ENCODE measurements at places on chromosomes 11 and 22.

DNA sequence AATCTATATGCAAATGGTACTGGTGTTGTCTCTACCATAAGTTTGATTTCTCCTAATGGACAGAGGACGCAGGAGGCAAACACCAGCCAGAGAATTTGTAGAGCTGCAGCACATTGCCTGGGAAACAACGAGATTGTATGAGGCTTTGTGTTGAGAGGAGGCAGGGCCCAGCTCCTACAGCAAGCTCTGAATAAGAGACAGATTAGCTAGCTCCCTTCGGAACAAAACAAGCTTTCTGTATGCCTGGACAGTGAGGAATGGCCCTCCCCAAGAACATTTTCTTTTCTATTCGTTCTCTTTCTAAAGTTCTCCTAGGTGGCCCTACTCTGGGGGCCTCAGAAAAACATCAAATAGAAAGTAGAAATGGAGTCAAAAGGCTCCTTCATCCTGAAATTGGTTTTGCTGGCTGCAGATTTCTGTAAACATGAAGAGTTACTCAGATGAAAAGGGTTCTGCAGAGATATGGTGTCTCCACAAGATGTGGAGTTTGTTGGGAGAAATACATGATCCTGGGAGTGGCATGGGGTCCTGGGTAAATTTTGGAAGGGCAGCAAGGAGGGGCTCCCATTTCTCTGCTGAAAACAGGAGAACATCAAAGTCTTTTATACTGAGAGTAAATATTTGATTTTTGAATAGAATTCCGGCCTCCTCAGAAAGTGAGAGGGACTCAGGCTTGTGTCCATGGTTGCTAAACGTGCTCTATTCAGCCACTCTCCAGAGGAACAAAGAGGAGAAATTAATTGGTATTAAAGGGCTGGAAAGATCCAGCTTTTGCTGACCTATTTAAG lies 6.8 kb upstream of the HEPACAM start:
- no peak for DNase-seq

DNA sequence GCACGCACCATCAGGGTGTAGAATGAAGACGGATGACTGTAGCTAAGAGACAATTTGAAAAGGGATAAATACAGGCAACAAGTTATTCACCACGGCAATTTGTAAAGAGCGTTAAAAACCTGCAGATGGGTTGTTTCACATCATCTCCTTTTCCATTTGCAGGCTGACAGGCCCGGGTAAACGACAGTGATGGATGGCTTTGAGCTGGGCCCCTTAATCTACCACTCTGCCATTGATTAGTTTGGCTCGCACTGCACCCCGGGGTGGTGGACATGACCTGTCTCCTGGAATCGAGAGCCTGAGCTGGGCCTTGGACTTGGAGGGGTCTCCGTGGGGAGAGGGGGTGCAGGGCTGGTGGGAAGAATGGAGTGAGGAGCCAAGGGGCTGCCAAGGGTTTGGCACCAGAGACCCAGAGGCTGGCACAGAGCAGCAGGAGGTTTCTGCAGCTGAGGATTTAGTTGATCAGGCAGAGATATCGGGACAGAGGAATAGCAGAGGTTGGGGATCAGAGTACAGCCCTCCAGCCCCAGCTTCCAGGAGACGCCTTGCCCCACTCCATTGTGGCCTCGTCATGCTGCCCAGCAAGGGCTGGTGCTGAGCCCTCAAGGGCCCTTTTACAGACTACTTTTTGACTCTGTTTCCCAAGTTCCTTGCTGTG lies 110.6 kb upstream of the NECTIN1 start:
- DNase-seq = no peak

- DNase-seq = peak; percentile 13
Observed at GRCh38 chr11:131504199-131504949, 134.0 kb downstream of the NTM start.

DNA sequence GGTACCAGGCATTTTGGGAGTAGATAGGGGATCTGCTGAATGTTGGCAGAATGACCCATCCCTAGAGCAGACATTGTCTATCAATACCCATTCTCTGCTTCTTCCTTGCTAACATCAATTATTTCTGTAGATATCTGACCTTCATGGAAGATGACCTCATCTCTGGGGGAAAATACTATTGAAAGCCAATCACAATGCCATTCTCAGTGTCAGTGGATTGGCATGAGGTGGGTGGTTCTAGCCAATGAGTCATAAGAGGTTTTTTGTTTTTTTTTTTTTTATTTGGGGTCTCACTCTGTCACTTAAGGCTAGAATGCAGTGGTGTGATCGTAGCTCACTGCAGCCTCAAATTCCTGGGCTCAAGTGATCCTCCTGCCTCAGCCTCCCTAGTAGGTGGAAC lies 42.5 kb downstream of the SNX19 start:
- DNase-seq = peak; percentile 24

DNA sequence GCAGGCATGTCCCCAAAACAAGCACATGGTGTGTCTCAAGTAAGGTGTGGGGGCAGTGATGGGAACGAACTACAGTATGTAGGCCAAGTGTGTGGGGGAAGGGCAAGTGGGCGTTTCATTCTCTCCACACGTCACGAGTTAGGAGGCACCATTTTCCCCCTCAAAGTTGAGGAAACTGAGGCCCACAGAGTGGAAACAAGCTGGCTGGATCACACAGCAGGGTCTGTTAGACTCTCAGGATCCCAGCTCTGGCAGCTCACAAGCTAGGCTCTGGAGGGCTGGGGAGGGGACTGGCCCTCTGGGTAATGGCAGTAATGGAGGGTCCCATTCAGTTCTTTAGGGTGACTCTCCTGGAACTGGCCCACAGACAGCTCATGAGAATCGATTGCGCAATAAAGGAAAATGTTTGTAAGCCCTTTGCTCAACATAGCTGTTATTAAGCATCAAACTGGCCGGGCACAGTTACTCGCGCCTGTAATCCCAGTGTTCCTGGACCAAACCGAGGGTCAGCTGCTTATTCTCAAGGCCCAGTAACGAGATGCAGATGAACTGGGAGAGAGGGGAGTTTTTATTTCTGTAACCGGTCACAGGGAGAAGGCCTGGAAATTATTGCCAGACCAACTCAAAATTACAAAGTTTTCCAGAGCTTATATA lies 24.1 kb upstream of the TUB start:
- no peak for DNase-seq

DNA sequence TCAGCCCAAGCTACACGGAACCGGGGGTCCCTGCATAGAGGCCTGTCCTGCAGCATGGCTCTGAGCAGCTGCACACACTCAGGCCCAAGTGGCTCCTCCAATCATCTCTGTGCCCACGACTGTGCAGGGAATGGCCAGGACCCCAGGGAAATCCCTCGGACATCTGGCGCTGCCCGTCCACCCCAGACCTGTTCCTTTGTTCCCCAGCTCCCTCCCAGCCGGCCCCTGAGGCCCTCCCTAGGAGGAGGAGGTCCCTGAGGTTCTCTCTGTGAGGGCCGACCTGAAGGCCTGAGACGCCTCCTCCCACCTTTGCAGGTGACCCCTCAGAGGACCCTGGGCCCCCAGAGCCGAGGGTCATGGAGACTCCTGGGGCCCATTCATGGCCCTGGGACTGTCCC lies 1.1 kb downstream of the MLC1 start:
- DNase-seq = no peak

DNA sequence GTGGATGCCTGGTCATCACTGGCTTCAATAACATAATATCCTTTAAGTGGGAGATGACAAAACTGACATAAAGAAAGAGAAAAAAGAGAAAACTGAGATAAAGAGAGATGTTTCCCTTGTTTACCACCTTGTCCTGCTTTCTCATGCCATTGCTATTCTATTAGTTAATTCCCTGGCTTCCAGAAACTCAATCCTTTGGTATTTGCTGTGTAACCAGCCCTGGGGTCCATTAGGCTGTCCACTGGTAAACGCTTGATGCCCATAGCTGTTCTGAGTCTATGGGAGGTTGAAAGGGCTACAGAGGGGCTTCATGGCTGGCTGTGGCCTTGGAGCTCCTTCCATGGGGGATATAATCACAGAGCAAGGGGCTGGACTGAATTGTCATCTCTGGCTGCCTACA lies 243.4 kb upstream of the PLET1 start:
- no peak for DNase-seq

GRCh38 chr22:22960307-22960706 lies 72.7 kb downstream of the IGLL5 start:
- DNase-seq = no peak

- DNase-seq = no peak
Observed at GRCh38 chr11:6356503-6357055, 33.7 kb upstream of the SMPD1 start.

- DNase-seq = peak; percentile 91
Observed at GRCh38 chr11:120400564-120401364, 64.6 kb downstream of the ARHGEF12 start.

DNA sequence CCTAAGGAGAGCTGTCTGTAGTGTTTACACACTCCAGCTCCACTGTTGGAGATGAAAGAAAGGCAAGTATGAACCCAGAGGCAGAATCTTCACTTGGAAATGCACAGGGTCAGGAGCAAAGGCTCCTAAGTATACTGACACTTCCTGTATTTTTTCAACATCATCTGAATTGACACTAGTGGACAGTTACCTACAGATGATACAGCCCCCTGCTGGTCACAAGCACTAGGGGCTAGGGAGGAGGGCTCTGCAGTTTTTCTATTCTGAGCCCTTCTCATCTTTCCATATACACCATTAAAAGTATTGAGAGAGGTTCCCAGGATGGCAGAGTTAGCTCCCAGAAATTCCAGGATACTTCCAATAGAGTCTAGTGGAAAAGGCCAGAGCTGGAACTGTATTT lies 290.3 kb upstream of the API5 start:
- peak; percentile 37 for DNase-seq

DNA sequence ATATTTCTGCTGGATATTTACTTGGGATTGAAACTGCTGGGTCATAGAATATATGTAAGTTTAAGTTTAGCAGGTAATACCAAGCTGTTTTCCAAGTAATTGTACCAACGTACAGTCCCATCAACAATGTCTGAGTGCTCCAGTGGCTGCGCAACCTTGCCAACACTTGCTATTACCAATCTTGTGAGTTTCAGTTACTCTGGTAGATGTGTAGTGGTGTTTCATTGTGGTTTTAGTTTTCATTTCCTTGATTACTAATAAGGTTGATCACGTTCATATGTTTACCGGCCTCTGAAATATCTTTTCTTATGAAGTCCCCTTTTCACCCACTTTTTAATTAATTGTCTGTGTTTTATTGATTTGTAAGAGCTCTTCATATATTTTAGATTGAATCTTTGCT lies 370.6 kb upstream of the CADM1 start:
- no peak for DNase-seq

DNA sequence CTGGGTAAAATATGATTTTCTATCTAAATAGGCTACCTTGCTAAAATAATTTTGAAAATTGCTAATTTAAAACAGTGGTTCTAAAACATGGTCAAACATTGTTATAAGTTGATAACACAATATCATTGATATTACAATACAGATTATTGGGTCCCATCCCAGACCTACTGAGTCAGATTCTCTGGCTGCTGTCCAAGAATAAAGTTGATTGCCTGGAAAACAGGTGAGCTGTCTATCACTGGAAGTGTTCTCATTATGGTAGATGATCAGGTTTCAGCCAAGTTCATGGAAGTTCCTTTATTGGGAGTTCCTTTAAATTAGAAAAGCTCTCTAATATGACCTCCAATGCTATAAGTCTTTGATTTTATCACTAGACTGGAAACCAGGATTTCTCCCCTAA lies 52.3 kb downstream of the SC5D start:
- no peak for DNase-seq

GRCh38 chr11:35127619-35128018 lies 11.4 kb upstream of the CD44 start:
- no peak for DNase-seq

GRCh38 chr22:46758121-46758520 lies 4.3 kb upstream of the TBC1D22A start:
- DNase-seq = no peak

DNA sequence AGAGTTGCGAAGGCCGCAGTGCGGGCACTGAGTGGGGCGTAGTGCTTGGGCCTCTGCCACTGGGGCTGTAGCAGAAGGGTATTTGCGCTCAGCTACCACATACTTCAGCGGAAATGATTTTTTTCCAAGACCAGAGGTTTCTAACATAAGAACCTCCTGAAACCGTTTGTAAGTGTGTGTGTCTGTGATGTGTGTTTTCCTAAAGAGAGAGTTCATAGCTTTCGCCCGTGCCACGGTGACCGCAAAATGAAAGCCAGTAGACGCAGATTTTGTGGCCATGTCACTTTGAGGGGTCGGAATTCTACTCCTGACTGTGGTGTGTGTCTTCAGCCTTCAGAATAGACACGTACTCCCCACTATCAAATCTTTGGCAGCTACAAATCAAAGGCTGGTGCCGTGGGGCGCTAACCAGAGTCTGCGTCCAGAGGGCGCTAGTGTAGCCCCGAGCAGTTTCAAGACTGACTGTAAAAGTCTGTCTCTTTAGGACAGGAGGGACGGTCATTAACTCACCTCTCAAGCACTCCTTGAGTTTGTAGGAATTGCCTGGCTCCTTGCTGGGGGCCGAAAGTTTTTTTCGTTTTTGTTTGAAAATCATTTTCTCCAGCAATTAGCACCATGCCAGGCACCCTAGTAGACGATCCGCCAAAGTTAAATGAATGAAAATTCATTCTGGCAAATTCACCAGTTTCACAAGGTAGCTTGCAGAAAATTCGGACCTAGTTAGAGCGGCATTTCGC lies 2.5 kb upstream of the CALCA start:
- DNase-seq = peak; percentile 23

DNA sequence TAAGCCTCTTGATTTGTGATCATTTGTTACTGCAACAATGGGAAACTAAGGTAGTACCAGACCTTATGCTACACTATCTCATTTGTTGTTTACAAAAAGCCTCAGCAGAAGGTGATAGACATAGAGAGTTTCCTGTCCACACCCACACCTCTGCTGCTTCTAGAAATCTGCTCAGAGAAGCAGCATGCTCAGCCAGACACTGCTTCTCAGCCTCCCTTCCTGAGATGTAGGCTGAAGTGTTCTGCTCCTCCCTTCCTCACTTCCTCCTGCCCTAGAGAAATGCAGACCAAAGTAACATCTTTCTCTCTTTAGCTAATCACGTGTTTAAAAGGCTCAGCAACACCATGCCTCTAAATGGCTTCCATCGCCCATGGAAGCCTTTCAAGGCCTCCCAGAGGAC lies 88.4 kb downstream of the SLC1A2 start:
- DNase-seq = no peak

DNA sequence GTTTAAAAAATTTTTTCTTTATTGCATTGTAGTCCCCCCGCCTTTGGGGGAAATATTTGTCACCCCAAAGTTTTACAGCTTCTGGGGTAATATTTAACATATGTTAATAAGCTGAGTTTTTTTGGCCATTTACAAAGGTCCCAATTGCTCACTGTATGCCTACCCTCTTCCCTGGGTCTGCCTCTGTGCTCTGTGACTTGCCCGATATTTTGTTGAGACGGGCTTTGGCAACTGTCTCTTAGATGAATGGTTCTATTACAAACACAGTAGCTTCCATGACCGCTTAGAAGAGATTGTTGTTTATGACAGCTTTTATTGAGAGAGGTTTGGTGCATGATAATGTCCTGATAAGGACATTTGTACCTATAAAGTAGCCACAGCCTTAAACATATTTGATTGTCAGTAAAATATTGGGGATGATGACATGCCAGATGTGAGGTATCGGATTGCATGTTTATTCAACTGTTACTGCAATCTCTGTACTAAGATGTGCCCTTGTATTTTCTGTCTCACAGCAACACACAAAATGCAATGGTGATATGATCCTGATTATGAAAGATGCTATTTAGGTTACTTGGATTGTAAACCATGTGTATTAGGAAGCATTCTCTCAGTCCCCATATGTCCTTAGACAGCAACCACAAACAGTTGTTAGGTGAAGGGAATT lies 103.1 kb downstream of the TEAD1 start:
- no peak for DNase-seq

- DNase-seq = no peak
Observed at GRCh38 chr11:116415095-116415494, 357.7 kb downstream of the BUD13 start.

- no peak for DNase-seq
Observed at GRCh38 chr11:87600938-87601337, 563.2 kb downstream of the TMEM135 start.

- DNase-seq = no peak
Observed at GRCh38 chr11:105181100-105181499, 41.5 kb upstream of the CARD18 start.

Measured in SW480 (cell line).